ENCODE measurements at places on chromosomes 12 and 14. TPM values are rescaled to one million over a fixed set of nuclear protein-coding genes. Genes with fewer than 3 reads are reported as not detected.

TAS2R13 gene
- not detected for total RNA-seq

GPR137C gene
- 7.8 TPM for total RNA-seq

SLC22A17 gene
- 25.9 TPM for total RNA-seq

STXBP6 gene
- 2.1 TPM for total RNA-seq

METTL17 gene
- 88.2 TPM for total RNA-seq

RFX4 gene
- total RNA-seq: not detected

PARP2 gene
- total RNA-seq: 12.9 TPM
